ENCODE measurements at places on chromosomes 7 and 10.

- DNase-seq: peak; percentile 80
Measured at GRCh38 chr10:79347894-79348639, 798 bp downstream of the PPIF start.

DNA sequence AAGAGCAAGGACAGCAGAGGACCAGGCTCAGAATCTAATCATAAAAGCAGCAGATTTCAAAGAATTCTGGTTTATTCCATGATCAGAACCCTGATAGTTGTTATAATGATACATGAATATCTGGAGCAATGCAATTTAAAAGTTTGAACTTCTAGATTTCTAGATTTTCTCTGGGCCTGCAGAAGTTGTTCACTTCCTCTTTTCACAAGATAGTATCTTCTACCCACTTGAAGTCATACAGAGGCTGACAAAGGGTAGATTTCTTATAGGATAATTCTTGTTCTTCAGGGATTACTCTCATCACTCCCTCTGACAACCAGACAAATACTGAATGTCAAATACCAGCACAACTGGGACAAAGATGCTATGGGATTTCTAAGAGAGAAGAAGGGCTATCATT lies 320.0 kb upstream of the ETV1 start:
- no peak for DNase-seq

DNA sequence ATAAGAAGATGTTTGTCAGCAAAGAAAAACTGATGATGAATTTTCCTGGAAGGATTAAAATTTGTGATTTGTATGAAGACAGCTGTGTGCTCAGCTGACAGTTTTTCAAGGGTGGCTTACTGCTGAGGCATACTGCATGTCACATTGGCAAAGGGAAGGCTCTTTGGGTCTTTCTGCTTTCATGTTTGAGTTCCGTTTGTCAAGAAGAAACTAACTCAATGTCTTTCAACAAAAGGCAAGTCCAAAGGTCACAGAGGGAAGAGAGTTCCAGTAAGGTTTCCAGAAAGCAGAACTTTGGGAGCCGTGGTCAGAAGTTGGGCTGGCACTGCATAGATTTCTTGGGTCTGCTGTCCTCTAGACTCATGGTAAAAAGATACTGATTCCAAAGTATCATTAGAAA lies 16.9 kb downstream of the DYDC2 start:
- no peak for DNase-seq

- DNase-seq: no peak
Measured at GRCh38 chr10:132587175-132587574, 49.6 kb downstream of the INPP5A start.

- DNase-seq: no peak
Measured at GRCh38 chr7:138023618-138024342, 21.9 kb upstream of the CREB3L2 start.

DNA sequence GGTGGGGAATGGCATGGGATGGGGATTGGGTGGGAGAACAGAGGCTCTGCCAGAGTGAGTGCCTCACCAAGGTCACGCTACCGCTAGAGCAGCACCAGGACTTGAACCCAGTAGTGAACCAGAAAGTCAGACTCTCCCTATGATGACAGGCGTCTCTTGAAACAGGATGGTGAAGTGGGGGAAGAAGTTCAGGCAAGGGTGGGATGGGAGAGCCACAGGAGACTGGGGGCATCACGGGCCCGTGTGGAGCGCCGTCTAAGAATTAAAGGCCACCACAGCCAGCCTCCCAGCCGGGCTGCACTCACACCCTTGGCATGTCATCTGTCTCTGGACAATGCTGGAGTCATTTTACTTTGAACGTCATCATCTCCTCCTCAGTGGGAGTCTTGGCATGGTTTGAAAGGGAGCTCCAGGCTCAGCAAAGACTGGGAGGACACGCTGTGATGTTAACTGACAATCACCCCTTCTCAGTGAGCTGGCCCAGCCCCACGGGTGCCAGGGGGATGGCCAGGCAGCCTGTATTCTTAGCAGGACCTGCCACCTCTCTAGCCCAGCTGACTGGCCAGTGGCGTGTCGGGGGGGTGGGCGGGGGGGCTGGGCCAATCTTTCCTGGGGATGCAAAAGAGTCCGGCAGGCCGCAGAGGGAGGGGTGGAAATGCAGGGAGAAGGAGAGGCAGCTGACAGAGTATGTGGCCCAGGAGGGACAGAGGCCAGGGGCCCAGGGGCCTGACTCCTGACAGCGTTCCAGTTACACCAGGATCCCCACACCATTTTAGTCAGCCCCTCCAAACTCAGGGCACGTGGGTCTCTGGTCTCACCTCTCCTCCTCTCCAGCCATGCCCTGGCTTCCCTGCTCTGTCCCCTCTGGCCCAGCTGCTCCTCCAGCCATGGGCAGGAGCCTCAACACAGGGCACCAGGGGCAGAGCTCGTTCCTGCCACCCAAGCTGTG lies 96.2 kb downstream of the VOPP1 start:
- no peak for DNase-seq

- DNase-seq: no peak
Measured at GRCh38 chr10:112803961-112804401, 146.1 kb upstream of the TCF7L2 start.

DNA sequence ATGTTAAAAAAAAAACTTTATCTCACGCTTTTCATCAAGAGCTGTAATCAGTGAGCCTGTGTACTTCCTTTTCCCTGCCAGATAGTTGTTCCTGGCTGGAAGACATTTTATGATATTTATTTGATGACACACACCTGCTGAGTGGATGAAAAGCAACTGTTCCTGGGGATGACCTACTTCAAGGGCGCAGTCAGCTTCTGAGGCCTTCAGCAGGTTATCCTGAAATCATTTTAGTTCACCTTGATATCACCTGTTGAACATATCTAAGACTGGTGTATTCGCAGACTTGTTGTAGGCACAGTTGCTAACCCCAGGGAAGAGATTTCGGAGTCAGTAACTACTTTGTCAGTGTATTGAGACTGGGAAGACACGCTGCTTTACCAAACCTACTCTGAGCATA lies 234.5 kb upstream of the TCF7L2 start:
- DNase-seq: no peak

GRCh38 chr10:128078136-128078969 lies 47.9 kb downstream of the MKI67 start:
- DNase-seq: no peak

DNA sequence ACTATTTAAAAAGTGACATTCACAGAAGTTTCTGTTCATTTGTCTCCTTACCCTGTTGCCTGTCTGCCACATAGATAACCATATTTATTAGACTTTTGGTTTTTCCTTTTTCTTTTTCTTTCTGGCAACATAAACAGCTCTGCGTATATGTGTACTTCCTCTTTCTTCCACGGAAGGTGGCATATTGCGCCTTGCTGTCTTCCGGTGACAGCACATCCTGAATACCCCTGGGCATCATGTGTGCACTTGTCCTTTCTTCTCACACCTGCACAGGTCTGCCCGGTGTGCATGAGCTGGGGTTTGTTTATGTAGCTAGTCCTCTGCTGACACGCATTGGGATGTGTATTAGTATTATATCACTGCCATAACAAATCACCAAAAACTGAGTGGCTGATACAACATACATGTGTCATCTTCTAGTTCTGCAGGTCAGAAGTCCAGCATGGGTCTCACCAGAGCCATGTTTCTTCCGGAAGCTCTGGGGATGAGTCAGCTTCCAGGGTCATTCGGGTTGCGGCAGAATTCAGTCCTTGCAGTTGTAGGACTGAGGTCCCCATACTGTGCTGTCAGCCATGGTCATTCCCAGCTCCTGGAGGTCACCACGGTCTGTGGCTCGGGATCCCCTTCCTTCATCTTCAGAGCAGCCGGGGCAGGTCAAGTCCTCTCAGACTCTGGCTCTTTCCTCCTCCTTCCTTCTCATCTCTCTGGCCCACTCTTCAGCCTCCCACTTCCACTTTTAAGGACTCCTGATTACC lies 596.0 kb upstream of the FOXK1 start:
- DNase-seq: no peak

GRCh38 chr7:80387634-80388193 lies 124.2 kb downstream of the GNAT3 start:
- DNase-seq: no peak

- no peak for DNase-seq
Measured at GRCh38 chr7:6359021-6359420, 86.6 kb upstream of the CYTH3 start.

All from stimulated activated CD4-positive, alpha-beta T cell treated with anti-CD3 and anti-CD28 coated beads, Interleukin-1b, Interleukin-23, amount 100 ng/mL, for 48 hours (primary cell).